Stimulated activated CD8-positive, alpha-beta memory T cell treated with anti-CD3 and anti-CD28 coated beads, Interleukin-7, amount 100 ng/mL, for 4 hours (primary cell): ENCODE measurements at places on chromosomes 1 and 21.

- no peak for DNase-seq
Measured at GRCh38 chr1:1841575-1841995, 49.3 kb downstream of the GNB1 start.

DNA sequence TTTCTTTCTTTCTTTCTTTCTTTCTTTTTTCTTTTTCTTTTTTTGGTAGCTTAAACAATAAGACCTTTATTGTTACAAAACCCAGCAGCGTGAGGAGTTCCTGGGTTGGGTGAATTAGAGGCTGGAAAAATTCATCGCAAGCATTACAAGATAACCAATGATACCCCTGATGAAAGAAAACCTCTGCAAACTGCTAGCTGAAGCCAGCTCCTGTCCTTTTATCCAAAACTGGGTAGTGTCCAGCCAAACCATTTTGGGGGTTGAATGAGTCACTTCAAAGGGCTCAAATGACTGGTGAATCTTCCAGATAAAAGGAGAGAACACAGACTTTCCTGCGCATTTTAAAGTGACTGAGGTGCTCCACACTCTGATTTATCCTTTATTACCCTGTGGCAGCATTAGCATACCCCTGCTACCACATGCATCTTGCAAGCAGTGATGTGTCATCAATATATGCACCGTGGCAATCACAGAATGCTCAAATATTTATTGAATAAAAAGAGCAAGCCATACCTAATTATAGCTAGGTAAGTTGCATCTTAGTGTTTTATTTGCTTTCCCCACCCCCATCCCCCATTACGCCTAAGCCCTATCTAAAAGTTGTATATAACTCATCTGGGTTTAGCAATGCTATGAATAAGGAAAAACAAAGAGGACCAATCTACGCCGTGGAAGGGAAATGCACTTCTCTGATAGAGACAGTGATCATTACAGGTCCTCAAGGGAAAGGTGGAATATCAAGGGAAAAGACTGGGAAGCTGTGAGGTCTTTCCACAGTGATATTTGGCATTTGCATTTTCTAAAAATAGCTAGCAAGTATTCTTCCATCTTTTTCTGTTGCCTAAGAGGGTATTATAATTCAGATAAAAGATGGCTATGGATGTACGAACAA is 32.4 kb upstream of the CEP350 start:
- no peak for DNase-seq

DNA sequence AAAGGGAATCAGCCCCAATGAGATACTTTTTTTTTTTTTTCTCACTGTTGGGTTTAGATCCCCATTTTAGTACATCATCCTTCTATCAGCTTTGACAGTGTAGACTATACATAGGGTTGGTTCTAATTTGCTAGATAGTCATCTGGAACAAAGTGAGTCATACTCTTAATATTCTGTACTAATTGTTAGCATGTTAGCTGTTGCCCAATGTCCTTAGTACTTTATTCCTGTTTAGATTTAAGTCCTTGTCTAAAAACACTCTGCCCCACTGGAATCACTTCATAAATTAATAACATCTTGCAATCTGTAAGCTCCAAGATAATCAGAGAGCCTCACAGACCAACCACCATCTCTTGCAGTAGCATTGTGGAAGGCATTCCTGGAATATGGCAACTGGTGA is 209.8 kb upstream of the KIAA0040 start:
- no peak for DNase-seq

- DNase-seq, result no peak
Measured at GRCh38 chr1:216670118-216670883, 52.9 kb downstream of the ESRRG start.

DNA sequence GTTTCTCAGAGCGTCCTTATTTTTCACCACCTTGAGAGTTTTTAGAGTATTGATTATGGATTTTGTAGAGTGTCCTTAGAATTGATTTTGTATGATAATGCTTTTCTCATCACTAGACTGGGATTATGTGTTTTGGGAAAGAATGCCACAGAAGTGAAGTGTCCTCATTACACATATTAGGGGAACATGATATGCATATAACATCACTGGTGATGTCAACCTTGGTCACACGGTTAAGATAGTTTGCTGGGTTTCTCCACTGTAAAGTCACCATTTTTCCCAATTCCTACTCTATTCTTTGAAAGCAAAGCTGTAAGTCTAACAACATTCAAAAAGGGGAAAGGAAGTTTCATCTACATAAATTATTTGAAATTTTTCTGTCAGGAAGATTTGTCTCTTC is 39.6 kb upstream of the PALMD start:
- no peak for DNase-seq
